ENCODE measurements at places on chromosomes 1 and 21.

- DNase-seq, result no peak
These were observed 15.7 kb upstream of the LRRC53 start for GRCh38 chr1:74528123-74528522.

DNA sequence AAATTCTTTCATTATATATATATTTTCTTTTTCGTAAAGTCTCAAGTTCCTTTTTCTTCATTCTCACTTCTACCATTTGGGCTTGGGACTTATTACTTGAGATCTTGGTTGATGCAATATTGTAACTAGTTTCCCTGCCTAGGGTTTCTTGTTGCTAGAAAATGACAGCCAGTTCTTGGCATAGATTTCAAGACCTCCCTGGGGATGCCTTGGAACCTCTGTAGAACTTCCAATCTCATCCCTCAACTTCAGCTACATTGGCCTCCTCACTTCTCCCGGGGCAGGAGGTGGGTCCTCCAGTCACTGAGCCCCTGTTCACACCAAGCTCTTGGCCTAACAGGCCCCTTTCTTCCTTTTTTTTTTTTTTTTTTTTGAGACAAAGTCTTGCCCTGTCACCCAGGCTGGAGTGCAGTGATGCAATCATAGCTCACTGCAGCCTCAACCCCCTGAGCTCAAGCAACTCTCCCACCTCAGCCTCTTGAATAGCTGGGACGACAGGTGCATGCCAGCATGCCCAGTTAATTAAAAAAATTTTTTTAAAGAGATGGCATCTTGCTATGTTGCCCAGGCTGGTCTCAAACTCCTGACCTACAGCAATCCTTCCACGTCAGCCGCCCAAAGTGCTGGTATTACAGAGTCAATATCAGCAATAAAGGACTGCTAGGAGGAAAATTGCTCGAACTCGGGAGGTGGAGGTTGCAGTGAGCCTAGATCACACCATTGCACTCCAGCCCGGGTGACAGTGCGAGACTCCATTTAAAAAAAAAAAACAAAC, 33.1 kb downstream of the MAP3K7CL start:
- no peak for DNase-seq

- peak; percentile 26 for DNase-seq
These were observed 320.9 kb downstream of the ASTN1 start for GRCh38 chr1:176843352-176844297.

DNA sequence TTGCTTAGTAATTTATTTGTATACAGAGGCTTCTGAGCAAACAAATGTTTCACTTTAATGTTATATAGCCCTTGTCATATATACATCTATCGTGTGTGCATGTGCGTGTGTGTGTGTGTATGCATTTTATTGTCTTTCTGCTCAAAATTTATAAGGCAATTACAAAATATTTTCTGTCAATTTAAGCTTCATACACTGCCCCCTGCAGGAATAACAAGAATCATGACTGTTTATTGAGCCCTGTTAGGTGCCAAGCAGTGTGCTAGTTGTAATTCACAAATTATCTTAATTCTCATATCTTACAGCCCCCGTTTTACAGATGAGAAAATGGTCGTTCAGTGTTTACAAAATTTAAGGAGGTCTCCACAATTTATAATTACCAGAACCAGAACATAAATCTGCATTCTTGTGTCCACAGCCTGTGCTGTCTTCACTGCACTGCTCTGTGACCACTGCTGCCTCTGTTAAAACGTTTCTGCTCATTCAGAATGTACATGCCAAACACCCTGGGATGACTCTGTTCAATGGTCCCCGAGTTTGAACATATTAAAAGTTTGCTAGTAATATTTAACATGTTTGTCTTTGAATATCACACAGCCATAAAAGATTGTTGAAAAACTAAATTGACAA, 181.3 kb downstream of the ATP6V1G3 start:
- DNase-seq, result no peak

- DNase-seq, result no peak
These were observed 3.2 kb upstream of the LYPLA2 start for GRCh38 chr1:23787701-23788100.

DNA sequence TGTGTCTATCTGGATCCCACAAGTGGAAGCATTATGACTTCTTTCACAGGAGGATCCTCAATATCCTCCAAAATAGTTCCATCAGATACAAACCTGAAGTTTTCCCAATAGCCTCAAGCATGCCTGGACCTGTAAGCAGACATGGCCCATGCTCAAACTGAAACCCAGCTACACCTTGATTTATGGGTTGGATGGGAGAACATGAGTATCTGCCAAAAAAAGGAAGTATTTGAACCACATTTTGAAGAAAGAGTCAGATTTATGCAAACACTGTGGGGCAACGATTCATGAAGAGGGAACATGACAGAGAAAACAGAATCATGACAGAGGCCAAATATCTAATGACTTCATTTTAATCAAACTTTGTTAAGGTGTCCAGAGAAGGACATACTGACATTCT, 351.0 kb upstream of the NFIA start:
- DNase-seq, result no peak

GRCh38 chr1:107870696-107871095, 94.3 kb downstream of the VAV3 start:
- no peak for DNase-seq

- no peak for DNase-seq
These were observed 19.8 kb downstream of the LDLRAD1 start for GRCh38 chr1:53998223-53998622.

- DNase-seq, result no peak
These were observed 116.4 kb downstream of the PBX1 start for GRCh38 chr1:164675342-164675904.

- DNase-seq, result no peak
These were observed 6.5 kb downstream of the CD34 start for GRCh38 chr1:207904391-207904790.

GRCh38 chr21:18877917-18878316, 474.3 kb upstream of the TMPRSS15 start:
- no peak for DNase-seq

GRCh38 chr1:24926563-24927249, 3.4 kb downstream of the RUNX3 start:
- no peak for DNase-seq

- no peak for DNase-seq
These were observed 114.8 kb downstream of the MAB21L3 start for GRCh38 chr1:116226017-116226416.

DNA sequence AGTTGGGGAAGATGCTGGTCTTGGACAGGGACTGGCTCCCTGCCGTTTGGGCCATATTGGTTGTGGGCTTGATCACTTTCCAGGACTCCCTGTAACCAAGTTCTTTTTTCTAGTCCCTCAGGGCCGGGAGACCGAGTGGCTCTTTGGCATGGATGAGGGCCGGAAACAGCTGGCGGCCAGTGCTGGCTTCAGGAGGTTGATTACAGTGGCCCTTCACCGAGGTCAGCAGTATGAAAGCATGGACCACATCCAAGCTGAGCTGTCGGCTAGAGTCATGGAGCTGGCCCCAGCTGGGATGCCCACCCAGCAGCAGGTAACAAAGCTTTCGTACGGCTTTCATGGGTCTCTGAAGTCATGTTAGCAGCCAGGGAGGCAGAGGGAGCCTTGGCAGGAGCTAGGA, 4.3 kb downstream of the METTL13 start:
- DNase-seq, result no peak

Data from AG04449 (cell line).